GM04504 (cell line): ENCODE measurements at places on chromosomes 3 and 15.

GRCh38 chr3:126311338-126311978, 45.8 kb downstream of the KLF15 start:
- no peak for DNase-seq

GRCh38 chr3:114363554-114364202, 69.8 kb downstream of the TIGIT start:
- peak; percentile 59 for DNase-seq

DNA sequence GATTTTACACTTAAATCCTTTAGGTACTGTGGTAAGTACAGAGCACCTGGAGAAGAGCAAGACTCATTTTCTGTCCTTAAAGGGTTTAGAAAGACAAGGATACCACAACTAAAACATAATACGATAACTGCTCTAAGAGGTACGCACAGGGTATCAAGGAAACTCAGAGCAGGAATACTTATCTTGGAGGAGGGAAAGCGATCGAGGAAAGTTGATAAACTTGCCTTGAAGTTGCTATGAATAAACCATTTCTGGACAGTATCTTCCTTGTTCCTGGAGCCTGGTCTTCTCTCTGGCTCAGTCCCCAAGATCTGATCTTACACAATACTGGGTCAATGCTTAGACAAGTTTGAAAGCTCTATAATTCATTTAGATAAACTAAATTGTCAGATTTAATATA, 17.6 kb upstream of the GATM start:
- DNase-seq: no peak

DNA sequence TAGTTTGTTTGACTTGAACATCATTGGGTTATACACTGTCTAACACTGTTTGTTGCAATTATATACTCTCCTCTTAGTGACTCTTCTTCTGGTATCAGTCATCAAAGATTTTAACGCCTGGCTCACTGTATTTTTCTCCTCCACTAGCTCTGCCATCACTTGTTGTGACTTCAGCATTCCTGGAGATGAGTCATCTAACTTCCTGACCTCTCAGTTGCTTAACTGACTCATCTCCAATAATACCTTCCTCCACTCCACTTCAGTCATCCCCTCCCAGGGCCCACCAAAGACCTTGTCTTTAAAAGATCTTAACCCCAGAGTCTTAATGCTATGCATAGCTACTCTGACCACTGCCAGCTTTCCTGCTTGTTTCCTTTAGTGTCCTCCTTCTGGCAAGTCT, 28.6 kb upstream of the CLSTN2 start:
- peak; percentile 8 for DNase-seq

DNA sequence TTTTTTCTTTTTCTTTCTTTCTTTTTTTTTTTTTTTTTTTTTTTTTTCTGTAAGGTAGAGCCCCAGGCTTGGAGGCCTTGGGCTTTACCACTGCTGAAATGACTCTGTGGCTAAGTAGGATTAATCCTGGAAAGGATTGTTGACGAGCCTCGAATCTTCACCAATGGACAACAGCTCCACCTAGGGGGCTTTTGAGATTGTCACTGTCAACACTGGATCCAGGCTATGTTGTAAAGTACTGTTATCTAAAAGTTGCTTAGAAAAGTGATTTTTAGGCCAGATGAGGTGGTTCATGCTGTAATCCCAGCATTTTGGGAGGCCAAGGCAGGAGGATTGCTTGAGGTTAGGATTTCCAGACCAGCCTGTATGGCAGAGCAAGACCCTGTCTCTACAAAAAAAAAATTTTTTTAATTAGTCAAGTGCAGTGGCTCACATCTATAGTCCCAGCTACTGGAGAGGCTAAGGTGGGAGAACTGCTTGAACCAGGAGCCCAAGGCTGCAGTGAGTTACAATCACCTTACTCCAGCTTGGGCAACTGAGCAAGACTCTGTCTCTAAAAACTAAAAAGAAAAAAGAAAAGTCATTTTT, 41.6 kb downstream of the KLHL18 start:
- DNase-seq: peak; percentile 66

DNA sequence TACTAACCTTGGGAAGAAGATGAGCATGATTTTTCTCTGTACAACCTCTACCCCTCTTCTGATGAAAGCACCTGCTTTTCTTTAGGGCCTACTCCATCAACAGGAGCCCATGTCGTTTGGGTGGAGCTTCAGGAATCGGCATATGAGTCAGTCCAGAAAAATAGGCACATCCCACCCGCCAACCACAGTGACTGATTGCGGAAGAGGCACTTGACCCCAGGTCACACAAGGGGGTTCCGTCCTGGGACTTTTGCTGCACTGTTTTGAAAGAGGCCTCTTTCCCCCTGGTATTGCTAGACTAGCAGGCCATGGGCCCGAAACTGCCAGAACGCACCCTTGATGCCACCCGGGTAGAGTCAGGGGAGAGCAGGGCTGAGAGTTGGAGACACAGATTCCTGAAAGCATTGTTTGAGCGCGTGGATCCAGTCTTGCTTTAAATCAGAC, 19.3 kb upstream of the NRROS start:
- no peak for DNase-seq

DNA sequence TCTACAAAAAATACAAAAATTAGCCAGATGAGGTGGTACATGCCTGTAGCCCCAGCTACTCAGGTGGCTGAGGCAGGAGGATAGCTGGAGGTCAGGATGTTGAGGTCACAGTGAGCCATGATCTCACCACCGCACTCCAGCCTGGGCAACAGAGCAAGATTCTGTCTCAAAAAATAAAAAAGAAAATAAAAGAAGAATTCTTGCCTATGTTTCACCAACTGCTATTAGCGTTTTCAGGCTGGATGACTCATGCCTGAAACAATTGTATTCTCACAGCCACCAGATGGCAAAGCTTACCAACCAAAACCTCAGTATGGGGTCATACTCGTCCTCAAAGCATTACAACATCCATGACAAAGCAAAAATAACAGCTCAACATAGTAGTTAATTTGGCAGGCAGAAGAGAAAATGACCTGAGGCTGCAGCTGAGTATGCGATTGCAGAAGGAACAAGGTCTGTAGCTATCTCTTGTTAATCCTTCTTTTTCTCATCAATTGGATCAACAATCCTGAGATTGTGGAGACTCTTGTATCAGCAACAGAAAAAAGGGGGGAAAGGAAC, 52.2 kb downstream of the TP53BP1 start:
- peak; percentile 97 for DNase-seq

DNA sequence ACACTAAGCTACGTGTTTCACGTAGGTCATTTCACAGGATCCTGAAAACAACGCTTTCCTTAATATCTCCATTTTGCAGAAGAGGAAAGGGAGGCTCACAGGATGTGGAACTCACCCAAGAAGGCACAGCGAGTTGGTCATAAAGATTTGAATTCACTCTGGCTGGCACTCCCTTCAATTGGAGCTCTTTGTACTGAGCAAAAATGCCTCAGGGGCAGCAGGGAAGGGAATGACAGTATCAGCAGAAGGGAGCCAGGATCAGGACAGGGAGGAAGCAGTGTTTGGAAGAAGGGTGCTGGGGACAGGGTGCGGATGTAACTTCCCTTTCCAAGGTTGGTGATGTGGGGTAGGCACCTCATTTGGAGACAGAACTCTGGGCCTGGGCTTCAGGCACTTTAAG, 1.1 kb upstream of the ST6GAL1 start:
- no peak for DNase-seq

GRCh38 chr3:634511-634910, 437.9 kb downstream of the CHL1 start:
- no peak for DNase-seq

- DNase-seq: no peak
These were observed 8.8 kb downstream of the NECTIN3 start for GRCh38 chr3:111080413-111080812.

DNA sequence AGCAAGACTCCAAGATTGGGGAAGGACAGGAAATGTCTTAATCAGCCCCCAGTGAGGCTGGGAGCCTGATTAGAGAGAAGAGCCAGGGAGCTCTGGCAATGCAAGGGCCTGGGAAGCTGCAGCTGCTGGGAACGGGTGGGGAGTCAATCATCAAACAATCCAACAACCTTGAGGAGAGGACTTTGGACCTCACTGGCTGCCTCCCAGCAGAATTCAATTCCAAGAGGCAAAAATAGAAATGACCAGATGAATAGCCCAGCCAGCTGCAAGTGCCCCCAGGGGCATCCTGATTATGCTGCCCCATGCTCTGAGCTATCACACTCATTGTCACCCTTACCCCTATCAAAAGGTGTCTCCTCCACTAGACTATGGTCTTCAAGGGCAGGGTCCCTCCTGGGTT, 6.1 kb upstream of the HOMER2 start:
- DNase-seq: no peak

DNA sequence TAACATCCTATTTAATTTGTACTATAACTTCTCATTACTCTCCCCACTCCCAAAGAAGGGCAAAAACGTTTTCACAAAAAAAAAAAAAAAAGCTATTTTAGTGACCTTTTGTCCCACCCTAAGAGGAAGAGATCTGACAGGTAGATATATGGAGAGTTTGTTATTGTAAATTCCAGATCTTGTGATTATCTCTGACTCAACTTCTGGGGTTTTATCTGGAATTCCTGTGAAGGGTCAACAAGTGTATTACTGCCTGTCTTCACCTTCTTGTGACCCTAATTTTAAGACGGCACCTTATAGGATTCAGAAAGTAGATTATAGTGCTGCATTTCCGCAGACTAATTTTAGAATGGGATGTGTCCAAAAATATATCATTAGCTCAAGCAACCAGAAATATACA, 205.9 kb upstream of the CDIN1 start:
- DNase-seq: no peak

DNA sequence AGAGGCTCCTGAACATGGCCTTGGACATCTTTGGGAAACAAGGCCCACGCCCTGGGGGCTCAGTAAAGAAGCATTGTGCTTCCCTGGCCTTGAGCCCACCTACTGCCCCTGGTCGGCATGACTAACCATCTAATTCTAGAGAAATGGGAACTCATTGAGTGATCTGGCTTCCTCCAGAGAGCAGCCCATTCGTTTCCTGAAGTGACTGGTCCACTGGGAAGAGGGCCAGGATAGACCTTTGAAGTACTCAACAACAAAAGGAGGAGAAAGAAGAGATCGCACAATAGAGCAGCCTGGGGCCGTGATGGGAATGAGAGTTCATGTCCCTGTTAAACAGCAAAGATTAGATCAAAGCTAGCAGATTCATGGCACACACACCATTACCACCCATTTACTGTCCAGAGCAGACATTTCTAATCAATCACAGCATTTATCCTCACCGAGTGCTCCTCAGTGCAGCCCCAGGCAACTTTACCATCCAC, 514.4 kb upstream of the PROK2 start:
- no peak for DNase-seq

- no peak for DNase-seq
These were observed 15.8 kb upstream of the ARRDC4 start for GRCh38 chr15:97944724-97945123.

- DNase-seq: no peak
These were observed 32.2 kb downstream of the IL20RB start for GRCh38 chr3:136989781-136990524.

DNA sequence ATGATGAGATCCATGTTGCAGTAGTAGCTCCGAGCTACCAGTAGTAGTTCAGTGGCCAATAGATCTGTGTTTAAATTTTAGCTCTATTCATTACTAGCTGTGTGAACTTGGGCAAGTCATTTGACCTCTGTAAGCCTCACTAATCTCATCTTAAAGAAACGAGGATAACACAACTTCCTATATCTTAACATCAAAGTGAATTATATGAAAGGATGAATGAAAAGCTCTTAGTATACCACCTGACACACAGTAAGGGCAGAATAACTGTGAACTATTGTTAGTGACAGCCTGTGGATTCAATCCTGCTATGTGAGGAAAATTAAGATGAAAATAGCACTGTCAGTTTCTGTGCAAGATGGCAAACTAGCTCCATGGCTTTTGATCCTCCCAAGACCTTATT, 114.5 kb upstream of the PHLDB2 start:
- no peak for DNase-seq

GRCh38 chr3:141392897-141393734, 24.8 kb downstream of the ZBTB38 start:
- DNase-seq: no peak

DNA sequence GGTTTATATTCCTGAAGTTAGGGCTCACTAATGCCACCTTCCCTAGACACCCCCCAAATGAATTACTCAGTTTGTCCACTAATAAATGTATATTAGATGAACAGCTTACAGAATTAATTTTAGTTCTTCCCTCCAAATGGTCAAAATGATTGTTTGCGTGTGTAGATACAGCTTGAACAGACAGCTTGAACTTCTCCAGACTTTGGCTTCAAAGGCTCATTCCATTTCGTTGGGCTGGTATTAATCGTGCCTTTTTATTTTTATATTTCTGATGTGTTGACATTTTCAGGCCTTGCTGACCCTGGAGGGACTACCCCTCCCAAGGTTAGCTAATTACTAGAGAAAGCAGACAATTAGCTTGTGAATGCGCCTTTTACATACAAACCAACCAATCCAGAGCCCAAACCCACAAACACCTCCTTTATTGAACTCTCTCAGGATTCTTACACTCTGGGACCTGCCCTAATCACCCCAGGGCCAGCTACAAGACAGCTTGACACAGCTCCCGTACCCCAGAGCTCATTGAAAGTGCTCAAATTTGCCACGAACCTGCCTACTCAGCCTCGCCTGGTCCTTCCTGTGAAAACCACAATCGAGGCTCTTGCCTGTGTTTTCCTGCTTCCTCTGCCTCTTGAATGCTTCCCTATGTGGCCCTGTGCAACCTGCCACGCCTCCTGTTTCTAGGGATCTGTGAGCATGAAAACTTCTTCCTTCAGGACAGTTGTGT, 40.3 kb downstream of the RPL22L1 start:
- no peak for DNase-seq

GRCh38 chr15:75929799-75930565, 26.3 kb downstream of the FBXO22 start:
- no peak for DNase-seq

DNA sequence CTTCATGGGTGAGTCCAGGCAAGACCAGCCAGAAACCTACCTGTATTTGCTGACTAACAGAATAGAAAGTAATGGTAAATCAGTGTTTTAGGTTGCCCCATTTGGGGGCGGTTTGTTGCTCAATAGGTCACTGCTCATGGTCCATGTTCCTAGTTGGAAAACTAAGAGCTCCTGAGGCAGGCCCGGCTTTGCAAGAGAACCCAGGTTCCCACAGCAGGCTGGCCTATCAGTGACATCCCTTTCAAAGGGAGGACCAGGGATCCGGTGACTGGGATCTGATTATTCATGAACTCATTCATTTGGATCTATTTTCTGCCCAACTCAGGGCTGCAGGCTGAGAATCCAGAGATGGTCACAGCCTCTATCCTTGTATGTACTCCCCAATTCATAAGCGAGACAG, 163.9 kb downstream of the WNT7A start:
- DNase-seq: no peak

DNA sequence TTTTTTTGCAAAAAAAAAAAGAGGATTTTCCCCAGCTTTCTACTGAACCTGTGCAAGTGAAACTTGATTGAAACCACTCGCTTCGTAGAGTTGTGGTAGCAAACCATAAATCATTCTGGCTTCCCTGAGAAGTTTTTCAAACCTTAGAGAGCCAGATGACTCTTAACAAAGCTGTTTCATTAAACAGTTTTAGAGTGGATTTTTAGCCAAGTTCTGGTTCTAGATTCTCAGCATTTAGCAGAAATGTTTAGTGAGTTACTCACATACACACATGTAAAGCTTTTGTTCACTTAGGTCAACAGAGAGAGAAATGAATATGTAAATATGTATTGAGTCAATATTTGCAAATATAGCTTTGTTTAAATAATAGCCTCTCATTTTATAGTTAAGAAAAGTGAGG, 18.1 kb upstream of the CCR9 start:
- no peak for DNase-seq
